ENCODE measurements at places on chromosomes 4 and X.

DNA sequence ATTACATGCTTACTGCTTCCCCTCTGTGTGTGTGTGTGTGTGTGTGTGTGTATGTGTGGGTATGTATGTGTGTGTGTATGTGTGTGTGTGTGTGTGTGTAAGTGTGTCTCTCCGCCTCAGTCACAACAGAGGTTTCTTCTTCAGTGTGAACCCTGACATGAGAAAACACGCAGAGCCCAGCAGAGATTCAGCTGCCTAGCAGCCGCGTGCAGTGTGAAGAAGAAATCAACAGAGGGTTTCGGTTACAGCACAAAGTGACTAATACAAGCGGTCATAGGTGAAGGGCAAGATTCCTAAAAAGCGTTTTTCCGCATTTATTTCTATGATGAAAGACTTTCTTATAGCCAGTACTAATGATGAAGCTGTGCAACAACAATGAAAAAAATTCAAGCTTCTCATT is 55.3 kb upstream of the ZFP42 start:
- no peak for DNase-seq

DNA sequence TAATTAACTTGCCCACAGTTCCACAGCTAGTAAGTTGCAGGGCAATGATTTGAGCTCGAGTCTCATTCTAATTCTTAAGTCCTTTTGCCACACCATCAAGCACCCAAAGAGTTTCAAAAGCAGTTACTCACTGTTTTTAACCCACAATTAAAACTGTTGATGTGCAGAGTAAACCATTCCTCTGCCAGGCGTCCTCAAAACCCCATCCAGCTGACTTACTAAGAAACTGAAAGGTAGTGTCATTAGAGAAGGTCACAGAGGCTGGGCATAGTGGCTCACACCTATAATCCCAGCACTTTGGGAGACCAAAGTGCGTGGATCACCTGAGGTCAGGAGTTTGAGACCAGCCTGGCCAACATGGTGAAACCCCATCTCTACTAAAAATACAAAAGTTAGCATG is 121.7 kb downstream of the CHIC2 start:
- no peak for DNase-seq

GRCh38 chrX:46376246-46376885 is 168.9 kb downstream of the ZNF674 start:
- DNase-seq = peak; percentile 24

DNA sequence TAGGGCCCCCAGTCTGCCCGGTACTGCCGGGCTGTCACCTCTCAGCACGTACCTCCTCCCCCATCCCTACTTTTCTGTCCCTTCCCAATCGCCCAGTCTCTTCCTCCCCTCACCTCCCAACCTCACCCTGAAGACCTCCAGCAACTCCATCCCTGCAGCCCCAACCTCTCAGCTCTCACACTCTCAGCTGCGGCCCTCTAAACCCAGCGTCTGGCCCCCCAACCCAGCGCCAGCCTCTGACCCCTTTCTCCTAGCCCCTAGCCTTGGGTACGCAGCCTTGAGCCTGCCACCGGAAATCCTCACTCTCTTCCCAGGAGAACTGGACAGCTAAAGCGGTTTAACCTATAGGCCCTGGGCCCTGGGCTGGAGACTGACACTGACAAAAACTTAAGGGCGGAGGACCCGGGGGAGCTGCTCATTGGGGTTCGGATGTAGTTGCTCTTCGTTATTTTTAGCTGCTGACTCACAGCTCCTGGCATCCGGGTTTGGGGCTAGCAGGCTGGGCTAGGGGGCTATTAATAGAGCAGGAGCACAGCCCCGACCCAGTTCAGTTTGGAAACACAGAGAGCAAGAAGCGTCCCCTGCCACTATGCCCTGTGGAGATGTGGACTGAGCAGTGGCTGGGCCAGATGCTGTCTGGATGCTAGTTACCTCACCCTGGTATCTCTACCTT is 9.6 kb upstream of the DLG3 start:
- no peak for DNase-seq

DNA sequence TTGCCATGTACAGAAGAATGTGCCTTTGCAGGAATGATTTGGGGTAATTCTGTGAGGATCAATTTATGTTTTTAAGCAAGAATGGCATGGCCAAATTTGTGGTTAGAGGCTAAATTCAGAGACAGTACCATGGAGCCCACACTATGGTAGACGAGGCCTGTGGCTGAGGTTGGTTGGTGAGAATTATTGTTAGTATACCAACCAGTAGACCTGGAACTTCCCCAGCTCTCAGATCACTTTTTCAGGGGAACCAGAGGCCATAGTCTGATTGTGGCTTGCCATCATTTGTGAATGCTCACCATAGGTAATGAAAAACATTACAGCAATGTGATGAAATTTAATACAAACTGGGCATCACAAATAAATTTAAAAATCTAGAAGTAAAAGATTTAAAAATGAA is 56.3 kb downstream of the SHISA3 start:
- DNase-seq = no peak

DNA sequence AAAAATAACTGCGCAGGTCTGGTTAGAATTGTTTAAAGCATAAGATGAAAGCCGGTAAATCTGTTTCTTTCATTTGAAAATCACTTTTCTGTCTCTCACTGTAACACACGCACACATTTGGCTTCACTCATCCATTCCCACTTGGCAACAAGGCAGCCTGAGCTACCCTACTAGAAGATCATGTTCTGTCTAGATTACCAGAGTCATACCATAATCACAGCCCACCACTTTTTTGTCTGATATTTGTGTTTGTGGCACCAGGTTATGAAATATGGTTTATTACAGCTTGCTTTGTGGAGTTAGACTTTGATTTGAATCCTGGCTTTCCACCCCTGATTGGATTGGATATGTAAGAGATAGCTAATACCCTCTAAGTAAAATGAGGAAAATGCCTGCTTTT is 2.2 kb downstream of the USO1 start:
- DNase-seq = no peak

- DNase-seq = no peak
Measured at GRCh38 chrX:49710744-49711319, 15.0 kb upstream of the PAGE1 start.

DNA sequence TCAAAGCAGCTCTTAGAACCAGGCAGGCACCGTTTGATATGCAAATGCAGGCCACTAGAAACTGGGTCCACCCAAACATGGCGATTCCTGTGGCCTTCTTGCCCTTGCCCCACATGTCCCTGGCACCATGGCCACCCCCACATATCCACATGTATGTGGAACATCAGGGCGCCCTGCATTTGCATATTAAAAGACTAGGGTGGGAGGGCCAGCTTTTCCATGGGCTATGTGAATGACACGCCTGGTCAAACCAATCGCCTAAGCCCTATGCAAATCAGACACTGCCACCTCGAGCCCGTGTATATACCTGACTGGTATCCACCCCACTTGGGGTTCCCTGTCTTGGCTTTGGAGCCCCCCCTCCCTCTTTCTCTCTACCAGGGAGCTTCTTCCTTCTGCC is 107.0 kb downstream of the ABLIM2 start:
- no peak for DNase-seq

DNA sequence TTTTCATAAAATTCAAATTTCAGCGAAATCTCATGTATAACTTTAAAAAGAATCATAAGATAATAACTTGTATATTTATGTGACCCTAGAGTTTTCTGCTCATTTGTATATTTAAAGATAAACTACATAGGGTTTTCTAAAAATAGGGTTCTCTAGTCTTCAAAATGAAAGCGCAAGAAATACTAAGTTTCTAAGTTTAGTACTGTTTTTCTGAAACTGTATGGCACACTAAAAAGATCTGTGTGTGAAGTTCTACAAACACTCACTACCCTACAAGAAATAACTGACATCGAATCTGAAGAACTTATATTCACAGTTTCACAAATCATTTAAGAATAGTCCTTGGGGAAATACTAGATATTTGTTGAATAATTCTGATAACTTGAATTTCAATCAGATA is 38.7 kb upstream of the NDST4 start:
- no peak for DNase-seq

DNA sequence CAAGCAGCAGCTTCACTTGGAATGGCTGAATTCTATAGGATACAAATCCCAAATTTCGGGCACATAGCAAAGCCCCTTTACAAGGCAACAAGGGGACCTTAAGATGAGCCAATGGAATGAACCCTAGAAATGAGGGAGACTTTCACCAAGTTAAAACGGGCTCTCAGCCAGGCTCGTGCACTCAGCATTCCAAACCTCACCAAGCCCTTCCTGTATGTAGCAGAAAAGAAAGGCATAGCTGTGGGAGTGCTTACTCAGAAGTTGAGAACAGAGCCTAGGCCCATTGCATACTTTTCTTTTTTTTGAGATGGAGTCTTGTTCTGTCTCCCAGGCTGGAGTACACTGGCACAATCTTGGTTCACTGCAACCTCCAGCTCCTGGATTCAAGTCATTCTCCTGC is 10.8 kb upstream of the HERC5 start:
- DNase-seq = no peak

DNA sequence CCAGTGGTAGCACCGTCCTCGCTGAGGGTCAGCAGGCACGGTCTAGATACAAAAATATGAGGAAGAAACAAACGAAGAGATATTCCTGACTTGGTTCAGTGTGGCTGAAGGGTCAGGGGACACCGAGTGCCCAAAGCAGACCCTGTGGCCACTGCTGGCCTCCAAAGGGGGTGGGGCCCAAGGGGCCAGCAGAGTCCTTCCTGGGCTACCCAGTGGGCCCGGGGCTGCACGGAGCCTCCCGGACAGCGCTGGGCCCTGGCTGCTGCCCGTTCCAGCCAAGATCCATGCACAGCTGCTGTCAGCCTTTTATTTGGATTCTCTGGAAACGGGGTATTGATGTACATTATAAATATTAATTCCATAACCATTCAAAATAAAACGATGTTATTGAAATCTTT is 20.4 kb downstream of the NELFA start:
- no peak for DNase-seq

DNA sequence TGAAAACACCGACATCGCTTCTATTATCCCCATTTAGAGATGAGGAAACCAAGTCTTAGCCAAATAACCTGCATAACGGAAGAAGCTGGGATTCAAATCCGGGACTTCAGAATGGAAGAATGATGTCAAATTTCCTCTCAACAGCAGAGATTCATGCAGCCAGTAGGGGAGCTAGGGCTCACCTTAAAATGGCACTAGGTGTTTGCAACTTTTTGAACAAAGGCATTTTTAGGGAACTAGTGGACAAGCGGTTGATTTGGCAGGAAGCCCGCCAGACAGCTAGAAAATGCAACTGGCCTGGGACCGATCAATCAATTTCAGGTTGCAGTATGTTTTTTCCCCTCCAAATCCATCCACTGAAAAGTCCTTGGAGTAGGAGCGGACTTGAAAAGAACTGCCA is 224.2 kb downstream of the PTTG2 start:
- no peak for DNase-seq

- DNase-seq = no peak
Measured at GRCh38 chr4:5237086-5237660, 185.9 kb downstream of the STK32B start.

- DNase-seq = no peak
Measured at GRCh38 chr4:10008609-10009005, 12.7 kb downstream of the SLC2A9 start.

GRCh38 chr4:32161392-32161791 is 1441.2 kb downstream of the PCDH7 start:
- DNase-seq = peak; percentile 17

- no peak for DNase-seq
Measured at GRCh38 chrX:18455384-18455783, 30.0 kb downstream of the CDKL5 start.

DNA sequence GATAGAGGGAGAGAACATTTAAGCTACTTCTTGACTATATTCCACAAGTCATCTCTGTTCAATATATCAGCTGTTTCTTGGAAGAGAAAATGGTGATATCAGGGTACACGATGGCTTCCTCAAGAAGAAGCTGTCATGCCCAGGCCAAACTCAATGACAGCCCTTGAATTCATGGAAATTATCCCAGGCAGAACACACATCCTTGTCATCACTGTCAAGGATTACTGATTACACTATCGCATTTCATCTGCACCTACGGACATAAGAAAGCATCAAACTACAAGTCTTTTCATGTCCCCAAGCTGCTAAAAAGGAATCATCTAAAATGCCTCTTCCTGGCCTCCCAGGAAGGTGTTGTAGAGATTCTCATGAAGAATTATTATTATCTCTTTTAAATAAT is 165.2 kb upstream of the SLC7A11 start:
- no peak for DNase-seq

- DNase-seq = no peak
Measured at GRCh38 chrX:131279617-131280016, 9.5 kb downstream of the IGSF1 start.

- DNase-seq = no peak
Measured at GRCh38 chrX:30786374-30786773, 102.7 kb downstream of the TAB3 start.

GRCh38 chrX:51813886-51814460 is 70.7 kb downstream of the GSPT2 start:
- no peak for DNase-seq

GRCh38 chrX:21972721-21973120 is 32.2 kb downstream of the SMS start:
- no peak for DNase-seq

DNA sequence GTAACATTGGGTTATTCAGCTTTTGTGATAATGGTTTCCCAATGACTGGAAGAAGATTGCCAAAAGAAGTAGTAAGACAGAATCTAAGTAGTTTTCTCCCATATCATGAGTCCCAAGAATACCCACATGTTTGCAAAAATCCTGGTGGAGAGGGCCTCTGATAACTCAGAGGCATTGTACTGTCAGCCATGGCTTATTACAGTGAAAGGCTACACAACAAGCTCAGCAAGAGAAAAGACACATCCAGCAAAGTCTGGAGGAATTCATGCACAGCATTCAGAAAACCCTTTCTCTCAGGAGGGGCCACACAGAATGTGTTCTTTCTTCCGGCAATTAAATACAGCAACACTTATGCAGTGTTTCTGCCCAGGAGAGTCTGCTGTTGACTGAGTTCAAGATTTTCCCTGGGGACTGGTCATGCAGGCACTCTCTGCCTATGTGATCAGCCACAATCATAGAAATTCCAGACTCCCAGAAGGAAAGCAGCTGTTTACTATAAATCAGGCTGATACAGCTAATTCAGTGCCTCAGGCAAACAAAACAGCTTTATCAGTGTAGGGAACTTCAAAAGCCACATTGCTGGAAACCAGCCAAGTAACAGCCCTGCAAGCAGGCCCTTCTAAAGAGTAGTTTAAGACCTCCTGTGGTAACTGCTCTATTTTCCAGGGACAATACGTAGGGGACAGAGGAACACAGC is 937.1 kb downstream of the CCSER1 start:
- DNase-seq = no peak

- DNase-seq = peak; percentile 68
Measured at GRCh38 chrX:107710617-107711391, 64.8 kb downstream of the TSC22D3 start.

Measured in amniotic stem cell (primary cell).